ENCODE measurements at places on chromosomes 1 and 21.
A peak's percentile ranks its signal among the peaks of the same experiment; 100 is the strongest.

GRCh38 chr1:180560200-180560867 lies 1.6 kb downstream of the OVAAL start:
- DNase-seq = no peak

GRCh38 chr1:82185084-82185483 lies 384.4 kb downstream of the ADGRL2 start:
- DNase-seq = no peak

- DNase-seq = no peak
These were observed 1.5 kb upstream of the ALPL start for GRCh38 chr1:21507511-21508270.

- no peak for DNase-seq
These were observed 8.4 kb downstream of the SOX13 start for GRCh38 chr1:204081164-204081790.

GRCh38 chr1:22117851-22118250 lies 25.0 kb downstream of the WNT4 start:
- DNase-seq = no peak

GRCh38 chr1:232381394-232382100 lies 248.4 kb downstream of the SIPA1L2 start:
- DNase-seq = no peak

GRCh38 chr1:166127003-166127402 lies 39.8 kb downstream of the FAM78B start:
- no peak for DNase-seq

DNA sequence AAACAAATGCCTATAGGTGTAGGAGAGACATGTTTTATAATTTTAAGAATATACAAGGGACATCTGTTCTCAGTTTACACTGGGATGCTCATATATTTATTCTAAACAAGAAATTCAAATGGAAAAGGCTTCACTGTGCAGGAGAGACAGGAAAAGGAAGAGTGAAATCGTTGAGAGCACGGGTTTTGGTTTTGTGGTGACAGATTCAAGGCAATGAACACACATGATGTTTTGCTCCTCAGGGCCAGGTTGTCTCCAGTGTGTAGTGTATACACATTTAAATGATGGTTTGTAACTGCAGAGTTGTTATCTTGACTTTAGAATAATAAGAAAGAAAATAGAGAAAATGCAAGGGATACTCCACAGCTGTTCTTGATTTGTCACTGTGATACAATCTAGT lies 73.7 kb downstream of the S1PR1 start:
- DNase-seq = no peak

DNA sequence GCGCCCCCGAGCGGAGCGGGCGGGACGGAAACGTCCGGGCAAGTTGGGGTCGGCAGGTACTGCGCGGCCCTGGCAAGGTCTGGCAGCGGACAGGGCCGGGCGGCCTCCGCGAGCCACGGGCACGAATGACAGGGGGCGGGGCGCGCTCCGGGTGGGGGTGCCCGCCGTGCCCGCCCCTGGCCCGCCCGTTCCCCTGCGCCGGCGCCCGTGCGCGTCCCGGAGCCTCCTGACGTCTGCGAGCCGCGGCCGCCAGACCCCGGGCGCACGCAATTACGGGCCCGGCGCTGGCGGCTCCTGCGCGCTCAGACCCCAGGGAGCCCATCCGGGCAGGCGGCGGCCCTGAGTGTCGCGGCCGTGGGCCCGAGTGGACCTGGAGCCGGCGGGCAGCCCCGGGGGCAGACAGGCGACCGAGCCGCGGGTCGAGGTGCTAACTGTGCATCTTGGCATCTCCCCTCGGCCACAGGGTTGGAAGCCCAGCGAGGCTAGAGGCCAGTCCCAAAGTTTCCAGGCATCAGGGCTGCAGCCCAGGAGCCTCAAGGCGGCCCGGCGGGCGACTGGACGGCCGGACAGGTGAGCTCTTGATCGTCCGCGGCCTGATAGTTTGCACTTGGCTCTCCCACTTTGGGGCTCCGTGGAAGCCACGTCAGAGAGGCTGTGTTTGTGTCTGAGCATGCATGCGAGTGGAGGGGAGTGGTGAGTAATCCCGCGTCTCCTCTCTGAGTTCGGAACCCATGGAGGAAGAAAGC lies 918 bp downstream of the MIB2 start:
- peak; percentile 62 for DNase-seq

- no peak for DNase-seq
These were observed 9.3 kb downstream of the ATP1A2 start for GRCh38 chr1:160124705-160125478.

- DNase-seq = no peak
These were observed 9.6 kb downstream of the SH3BGR start for GRCh38 chr21:39461419-39461818.

GRCh38 chr1:225848030-225848955 lies 33.9 kb downstream of the TMEM63A start:
- DNase-seq = no peak

DNA sequence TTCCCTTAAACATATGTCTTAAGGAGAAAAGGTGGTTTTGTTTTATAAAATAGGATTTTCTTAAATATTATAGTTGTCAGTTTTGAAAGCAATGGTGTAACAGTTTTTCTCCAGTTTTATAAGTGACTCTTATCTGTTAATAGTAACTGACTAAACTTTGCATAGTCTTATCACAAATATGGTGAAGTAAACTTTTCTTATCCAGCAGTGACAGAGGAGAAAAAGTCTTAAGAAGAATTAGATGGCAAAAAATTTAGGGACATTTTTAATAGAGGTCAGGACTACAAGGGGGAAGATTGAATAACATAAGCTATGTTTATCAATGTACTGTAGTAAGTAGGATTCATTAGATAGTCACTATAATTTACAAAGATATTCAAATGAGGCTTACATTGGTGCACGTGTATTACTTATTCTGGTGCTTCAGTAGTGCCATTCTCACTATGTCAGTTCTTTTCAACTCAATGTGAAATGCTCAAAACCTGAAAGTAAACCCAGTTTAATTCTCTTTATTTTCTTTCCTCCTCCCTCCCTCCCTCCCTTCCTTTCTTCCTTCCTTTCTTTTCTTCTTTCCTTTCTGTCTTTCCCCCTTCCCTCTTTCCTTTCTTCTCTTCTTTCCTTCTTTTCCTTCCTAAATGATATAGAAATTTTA lies 26.1 kb downstream of the F3 start:
- DNase-seq = no peak

GRCh38 chr1:1752190-1752589 lies 26.1 kb downstream of the NADK start:
- DNase-seq = no peak

GRCh38 chr1:22854688-22855565 lies 117.7 kb downstream of the LACTBL1 start:
- no peak for DNase-seq

DNA sequence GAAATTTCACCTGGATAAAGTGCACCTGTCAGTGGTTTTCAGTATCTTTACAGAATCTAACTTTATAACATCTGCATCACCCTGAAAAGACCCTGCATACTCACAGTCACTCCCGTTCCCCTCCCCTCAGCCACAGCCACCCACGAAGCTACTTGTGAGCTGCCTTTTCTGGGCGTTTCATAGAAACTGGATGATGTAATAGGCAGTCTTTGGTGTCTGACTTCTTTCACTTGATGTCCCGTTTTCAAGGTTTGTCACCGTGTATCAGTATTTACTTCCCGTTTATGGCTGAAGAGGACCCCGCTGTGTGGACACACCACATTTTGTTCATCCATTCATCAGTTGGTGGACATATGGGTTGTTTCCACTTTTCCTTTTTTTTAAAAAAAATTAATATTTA lies 47.8 kb upstream of the LRRC3 start:
- peak; percentile 57 for DNase-seq

- no peak for DNase-seq
These were observed 128.6 kb downstream of the ST6GALNAC3 start for GRCh38 chr1:76203127-76203526.

- DNase-seq = no peak
These were observed 184.0 kb upstream of the C1orf174 start for GRCh38 chr1:4084048-4084431.

DNA sequence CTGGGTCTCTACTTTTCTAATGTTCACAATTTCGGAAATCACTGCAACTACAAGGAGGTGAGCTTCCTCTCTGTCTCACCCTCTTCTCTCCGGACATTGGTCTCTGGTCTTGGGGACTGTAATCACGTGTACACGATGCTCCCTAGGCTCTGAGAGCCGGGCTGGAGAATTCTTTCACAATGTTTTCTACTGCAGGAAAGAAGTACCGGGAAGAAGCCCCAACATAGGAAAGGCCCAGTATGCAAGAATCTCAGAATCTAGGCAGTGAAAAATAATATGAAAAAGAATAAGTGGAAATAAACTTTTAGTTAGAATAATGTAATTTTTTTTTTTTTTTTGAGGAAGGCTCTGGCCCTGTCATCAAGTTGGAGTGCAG lies 13.5 kb upstream of the HJV start:
- DNase-seq = no peak

DNA sequence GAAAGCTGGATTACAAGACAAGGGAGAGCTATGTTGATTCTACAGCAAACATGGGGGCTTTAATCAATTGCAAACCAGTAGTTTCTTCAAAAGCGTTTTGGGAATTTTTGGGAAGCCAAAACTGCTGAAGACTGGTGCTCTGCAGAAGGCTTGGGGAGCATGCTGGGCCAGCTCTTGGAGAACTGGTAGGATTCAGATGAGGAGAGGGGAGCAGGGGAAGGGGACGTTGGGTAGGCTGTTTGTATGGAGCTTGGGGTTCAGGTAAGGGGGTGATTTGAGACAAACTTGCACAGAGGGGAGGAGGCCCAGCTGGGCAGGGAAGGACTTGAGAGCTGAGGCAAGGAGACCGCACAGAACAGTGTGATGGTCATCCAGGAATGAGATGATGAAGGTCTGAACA lies 2.6 kb upstream of the MYOG start:
- DNase-seq = no peak

GRCh38 chr1:47527653-47528272 lies 89.9 kb downstream of the FOXD2 start:
- DNase-seq = no peak

- no peak for DNase-seq
These were observed 9.6 kb downstream of the CDC42BPA start for GRCh38 chr1:227308367-227309336.

DNA sequence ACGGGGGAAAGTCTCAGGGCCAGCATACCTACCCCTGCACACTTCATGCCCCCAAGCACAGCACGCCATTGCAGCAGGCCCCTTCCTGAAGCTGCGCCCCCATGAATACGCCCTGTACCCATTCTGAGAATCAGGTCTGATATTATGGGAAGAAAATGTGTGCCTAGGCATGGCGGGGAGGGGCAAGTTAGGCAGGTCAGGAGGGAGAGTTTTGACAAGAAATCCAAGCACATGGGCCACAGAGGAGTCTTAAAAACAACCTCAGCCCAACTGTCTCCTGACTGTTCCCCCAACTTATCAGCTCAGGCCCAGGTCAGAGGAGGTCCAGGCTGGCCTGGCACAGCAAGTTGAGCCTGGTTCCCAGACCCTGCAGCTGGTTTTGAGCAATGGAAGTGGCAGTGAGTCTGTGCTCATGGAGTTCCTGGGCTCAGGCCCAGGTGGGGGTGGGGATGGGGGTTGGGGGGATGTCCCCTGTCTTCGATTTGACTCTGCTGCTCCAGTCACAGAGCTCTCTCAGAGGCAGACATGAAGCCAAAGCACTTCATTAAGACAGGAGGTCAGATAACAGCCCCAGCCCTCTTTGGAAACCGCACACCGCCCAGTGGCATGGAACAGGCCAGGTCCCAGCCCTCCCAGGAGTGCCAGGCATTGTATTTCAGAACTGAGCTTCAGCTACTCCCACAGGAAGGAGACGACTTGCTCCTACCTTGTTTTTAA lies 20.6 kb upstream of the BCAR3 start:
- no peak for DNase-seq

Data from activated T-cell treated with anti-CD3 and anti-CD28 coated beads, Interleukin-2, amount 50 U/mL, for 72 hours (primary cell).